ENCODE measurements at places on chromosomes 12 and 14. TPM values are rescaled to one million over a fixed set of nuclear protein-coding genes. Genes with fewer than 3 reads are reported as not detected.

The FGF23 gene
- total RNA-seq: not detected

GRCh38 chr12:17577405-17577804, 512.6 kb downstream of the RERGL start:
- no peak for DNase-seq

The TXNDC16 gene
- 3.0 TPM for total RNA-seq

- peak; percentile 82 for DNase-seq
Measured at GRCh38 chr14:70934502-70935134, 27.4 kb downstream of the PCNX1 start.

DNA sequence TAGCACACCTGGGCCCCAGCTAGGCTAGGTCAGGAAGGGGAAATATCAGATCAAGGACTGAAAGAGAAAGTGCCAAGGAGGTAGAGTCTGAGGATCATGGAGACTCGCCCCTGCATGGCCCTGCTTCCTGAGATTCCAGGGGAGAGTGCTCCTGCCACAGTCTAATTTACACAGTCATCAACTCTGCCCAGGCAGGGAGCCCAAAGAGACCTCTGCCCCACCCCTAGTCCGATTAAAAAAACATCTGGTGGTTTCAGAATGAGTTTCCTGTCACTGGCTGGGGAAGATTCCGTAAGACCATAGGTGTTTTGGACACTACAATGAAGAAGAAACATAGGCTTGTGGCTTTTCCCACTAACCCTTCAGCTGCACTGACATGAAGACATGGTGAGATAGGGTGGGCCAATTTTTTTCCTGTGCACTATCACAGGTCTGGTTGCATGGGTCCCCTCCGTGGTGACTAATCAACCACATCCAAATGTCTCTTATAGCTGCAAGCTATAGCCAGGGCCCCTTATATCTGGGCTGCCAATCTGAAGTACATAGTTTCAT, 31.5 kb upstream of the GZMB start:
- no peak for DNase-seq

- DNase-seq: no peak
Measured at GRCh38 chr12:65415826-65416225, 137.3 kb downstream of the MSRB3 start.

DNA sequence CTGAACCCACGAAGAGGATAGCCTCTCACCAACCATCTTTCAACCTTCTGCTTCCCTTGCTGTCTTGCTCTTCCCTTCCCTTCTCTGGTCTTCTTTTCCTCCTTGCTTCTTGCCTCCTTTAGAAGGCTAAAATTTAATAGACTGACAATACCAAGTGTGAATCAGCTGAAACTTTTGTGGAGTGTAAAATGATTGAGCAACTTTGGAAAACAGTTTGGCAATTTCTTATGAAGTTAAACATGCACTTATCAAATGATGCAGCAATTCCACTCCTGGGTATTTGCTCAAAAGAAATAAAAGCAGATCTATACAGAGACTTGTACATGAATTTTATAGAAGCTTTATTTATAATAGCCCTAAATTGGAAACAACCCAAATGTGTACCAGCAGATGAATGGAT, 3.3 kb upstream of the KRT86 start:
- DNase-seq: peak; percentile 60

The PELI2 gene
- total RNA-seq: 5.2 TPM

GRCh38 chr12:48997719-48998496, 1.3 kb downstream of the DDN start:
- DNase-seq: no peak

The NXPH4 gene
- 1.6 TPM for total RNA-seq

- DNase-seq: no peak
Measured at GRCh38 chr12:56720731-56721151, 4.4 kb downstream of the NACA start.

The CCDC197 gene
- total RNA-seq: not detected

GRCh38 chr14:95237958-95238340, 80.6 kb upstream of the DICER1 start:
- no peak for DNase-seq

DNA sequence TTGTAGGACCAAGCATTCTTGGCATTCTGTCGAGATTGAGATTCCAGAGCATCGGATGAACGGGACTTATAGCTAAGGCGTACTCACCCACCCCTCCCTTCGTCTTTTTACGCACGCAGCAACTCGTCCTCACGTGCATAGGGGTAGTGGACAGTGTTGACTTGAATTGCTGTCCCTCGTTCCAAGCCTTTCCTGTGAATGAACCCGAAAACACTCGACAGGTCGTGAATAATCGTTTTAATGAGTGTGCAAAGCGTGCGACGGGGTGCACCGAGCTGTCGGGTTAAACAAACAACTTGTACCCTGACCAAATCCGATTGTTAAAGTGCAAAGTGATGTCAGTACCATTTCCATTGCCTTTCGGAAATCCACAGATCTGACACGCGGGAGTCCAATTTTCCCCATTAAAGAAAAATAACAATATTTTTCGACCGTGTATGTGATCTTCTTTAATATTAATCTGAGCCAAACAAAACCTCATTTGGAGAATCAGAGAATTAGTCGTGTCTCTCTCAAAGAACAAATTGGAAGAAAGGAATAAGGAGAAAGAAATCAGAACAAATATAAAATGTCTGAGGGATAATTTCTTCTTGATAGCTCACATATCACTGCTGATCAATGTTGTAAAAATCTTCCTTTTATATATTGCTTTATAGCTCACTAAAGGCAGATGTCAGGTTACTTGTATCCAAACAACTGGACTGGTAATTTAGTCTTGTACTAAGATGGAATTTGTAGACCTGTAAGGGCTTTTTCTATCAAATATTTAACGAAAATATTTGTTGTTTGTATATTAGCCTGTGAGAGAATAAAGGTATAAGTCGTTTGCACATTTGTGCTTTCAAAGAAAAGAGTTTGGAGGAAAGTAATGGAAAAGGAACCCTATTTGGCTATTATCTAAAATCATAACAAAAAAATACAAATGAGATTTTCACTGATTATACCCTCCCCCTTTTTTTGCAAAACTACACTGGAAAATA, 11.8 kb downstream of the FOXG1 start:
- no peak for DNase-seq

DNA sequence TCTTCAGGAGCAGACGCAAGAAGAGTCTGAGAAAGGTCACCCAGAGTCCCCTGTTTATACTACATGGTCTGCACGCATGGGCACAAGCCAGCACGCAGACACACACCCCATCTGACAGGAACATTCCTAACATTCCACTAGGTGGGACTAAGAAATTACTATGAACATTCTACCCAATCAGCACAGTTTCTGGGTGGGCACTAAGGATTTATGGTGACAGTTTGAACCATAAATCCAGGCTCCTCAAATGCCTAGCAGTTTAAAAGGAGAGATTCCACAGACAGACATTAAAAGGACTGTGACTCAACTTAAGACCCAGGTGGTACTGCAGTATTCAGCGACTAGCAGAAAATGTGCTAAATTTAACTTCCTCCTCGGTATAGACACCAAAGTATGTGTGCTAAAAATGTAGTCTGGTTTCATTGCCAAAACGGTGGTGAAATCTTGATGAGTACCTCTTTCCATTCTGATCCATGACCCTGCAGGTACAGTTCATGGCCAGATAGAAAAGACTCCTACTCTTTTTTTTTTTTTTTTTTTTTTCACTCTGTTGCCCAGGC, 16.2 kb downstream of the ABHD4 start:
- DNase-seq: peak; percentile 98

The VRTN gene
- not detected for total RNA-seq

The CLEC7A gene
- total RNA-seq: under 0.01 TPM

All from fibroblast of villous mesenchyme (primary cell).